ENCODE measurements at places on chromosomes 2 and 18. TPM values are rescaled to one million over a fixed set of nuclear protein-coding genes. Genes with fewer than 3 reads are reported as not detected.

ASPRV1 gene
- 2.9 TPM for total RNA-seq

AQP12A gene
- not detected for total RNA-seq

UGT1A10 gene
- total RNA-seq = not detected

BCL2 gene
- 30.9 TPM for total RNA-seq

DNAJB2 gene
- 79.6 TPM for total RNA-seq

ERFE gene
- total RNA-seq = 0.52 TPM

POTEI gene
- total RNA-seq = 4.0 TPM

TRPM8 gene
- not detected for total RNA-seq

XPO1 gene
- total RNA-seq = 568 TPM

Data from lung (tissue), 17 donors.